ENCODE measurements at places on chromosomes 2 and 18.

DNA sequence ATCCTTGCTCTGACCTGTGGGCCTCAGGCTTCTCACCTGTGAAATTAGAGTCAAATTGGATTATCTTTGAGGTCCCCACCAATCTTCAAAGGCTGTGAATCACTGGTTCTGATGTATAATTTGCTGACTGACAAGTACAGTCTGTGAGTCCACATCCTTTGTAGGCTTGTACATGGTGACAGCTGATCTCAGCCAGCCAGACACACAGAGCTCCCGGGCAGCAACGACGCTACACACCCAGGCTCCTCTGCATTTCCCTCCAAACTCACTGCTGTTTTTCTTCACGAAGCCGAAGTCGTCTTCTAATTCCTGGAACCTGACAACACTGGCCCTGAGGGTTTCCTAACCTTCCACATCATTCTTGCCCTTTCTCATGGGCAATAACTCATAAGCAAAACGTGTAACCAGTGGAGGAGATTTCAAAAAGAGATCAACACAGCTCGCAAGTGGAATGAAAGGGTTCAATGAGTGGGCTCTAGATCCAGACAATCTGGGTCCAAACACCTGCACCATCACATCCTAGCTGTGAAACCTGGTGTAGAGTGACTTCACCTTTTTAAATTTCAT lies 37.9 kb upstream of the EVA1A start:
- no peak for DNase-seq

GRCh38 chr2:165008730-165009315 lies 53.5 kb upstream of the SLC38A11 start:
- DNase-seq: no peak

DNA sequence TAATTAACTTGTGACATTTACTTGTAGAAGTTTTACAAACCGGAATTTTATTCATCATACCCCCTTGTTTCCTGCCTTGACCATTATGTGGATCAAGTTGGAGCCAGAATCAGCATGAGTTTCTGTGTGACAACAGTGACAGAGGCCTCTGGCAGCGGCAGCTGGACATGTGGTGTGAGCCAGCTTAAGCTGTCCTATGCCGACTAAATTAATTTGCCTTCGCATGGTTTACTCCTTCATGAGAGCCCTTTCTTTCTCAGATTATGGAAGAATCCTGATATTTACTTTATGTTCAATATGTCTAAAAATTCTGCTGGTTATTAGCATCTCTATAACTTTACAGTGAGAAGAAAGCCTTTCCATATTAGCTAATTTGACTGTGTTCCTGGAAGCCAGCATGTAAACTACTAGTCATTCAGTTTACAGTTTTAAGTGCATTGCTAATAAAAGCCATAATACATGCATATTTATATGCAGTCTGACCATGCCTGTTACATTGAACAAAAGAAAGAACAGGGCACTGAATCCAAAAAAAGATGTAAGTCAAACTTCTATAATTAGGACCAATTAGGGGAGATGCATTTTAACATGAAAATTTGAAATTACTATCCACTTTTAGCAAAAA lies 495.8 kb upstream of the ACVR2A start:
- no peak for DNase-seq

GRCh38 chr18:2898186-2898640 lies 51.4 kb downstream of the EMILIN2 start:
- DNase-seq: no peak

GRCh38 chr2:239302808-239303557 lies 97.8 kb downstream of the HDAC4 start:
- no peak for DNase-seq

DNA sequence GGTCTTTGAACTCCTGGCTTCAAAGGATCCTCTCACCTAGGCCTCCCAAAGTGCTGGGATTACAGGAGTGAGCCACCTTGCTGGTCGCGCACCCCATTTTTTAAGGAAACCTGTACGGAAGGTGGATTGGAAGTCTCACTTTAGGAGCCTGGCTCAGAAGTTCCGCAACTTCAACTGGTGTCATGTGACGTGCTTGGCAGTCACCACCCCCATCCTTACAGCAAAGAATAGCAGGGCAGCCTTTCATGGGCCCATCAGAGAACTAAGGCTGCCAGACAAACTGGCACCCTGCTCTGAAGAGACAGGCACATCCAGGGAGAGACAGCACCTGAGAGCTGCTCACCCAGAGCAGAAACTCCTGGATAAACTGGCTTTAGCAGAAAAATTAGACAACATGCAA lies 3.3 kb upstream of the SLC66A2 start:
- no peak for DNase-seq

DNA sequence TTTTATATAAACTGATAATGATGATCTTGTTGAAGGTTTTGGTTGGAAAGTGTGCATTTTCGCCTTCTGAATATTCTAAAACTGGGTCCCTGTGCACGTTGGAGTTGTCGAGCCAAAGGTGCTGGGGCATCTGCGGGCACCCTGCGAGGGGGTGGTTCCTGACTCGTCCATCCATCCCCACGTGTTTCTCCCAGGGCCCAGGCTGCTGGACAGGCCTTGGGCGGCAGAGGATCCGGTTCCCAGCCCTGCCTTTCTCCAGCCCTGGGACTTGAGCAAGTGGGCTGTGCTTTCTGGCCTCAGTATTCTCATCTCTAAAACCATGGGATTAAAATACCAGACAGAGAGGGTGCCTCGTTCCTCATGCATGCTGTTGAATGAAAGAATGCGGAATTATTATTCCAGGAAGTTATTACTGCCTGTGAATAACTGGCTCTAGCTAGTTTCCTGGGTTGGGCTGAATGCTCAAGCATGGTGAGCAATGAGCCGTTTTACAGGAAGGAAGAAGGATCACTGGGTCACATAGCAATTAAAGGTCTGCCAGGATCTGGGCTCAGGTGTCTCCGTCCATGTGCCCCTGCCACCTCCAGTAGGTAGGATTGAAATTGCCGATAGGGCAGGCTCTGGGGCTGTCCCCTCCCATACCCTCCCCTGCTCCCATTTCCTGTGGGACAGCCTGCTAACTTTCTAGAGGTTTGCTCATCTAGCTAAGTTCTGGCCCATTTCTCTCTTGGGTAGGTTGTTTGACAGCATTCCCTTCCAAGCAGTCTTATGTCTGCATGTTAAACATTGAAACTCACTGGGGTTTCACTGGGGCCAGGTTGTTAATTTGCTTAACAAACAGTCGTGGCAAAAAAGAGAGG lies 77.2 kb upstream of the HS6ST1 start:
- no peak for DNase-seq

- DNase-seq: no peak
Measured at GRCh38 chr2:105100046-105100840, 62.4 kb downstream of the MRPS9 start.

DNA sequence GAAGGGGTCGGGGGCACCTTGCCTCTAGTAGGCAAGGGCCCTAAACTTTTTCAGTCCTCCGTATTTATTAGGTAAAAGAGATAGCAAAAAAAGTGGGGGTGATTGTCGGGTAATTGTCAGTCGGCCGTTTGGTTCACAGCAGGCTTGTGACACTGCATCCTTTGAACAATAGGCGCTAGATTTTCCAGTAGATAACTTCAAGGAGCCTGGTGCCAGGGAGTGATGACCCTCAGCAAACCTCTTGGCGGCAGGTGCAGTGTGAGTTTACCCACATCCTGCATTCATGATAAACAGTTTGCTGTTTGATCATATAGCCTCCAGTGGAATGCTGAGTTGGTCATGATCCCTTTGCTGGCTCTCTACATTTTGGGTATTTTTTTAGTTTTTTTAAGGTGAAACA lies 22.9 kb downstream of the SERPINB8 start:
- DNase-seq: no peak

GRCh38 chr2:119821266-119821665 lies 61.5 kb downstream of the PTPN4 start:
- no peak for DNase-seq

- no peak for DNase-seq
Measured at GRCh38 chr2:16243411-16243996, 303.2 kb downstream of the MYCN start.

DNA sequence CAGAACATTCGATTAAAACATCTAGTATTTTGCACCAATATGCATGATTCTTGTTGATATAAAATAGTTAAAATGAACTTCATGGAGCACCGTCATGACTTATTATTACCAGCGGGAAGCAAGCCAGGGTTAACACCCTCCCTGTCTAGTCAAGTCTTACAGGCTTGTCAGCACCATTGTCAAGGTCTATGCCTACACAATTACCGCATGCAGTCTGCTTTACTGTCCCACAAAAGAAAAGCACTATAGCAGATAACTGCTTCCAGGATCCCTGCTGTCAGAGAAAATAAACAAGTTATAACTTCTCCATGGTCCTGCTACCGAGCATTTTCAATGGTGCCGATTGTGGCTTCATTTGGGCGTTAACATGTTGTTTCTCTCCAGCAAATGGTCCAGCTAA lies 968.0 kb upstream of the FAM98A start:
- no peak for DNase-seq

DNA sequence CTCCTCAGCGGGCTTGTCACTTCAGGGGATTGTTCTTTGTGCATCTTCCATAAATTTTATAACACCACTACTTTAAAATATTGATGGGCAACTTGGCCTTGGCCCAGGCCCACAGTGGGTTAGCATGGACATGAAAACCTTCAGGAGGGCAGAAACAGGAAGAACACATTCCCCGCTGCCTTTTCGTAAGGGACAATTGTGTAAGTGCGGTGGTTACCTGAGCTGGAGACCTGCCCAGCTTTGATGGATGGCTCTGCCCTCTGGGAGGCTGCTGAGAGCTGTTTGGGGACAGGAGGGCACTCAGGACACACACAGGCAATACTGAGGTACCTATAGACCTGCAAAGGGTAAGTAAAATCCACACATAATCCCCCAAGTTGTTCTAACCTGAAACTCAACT lies 46.8 kb downstream of the FECH start:
- no peak for DNase-seq

GRCh38 chr2:67572721-67573435 lies 175.7 kb downstream of the ETAA1 start:
- DNase-seq: no peak

- peak; percentile 39 for DNase-seq
Measured at GRCh38 chr18:76491473-76491775, 3.6 kb downstream of the ZNF516 start.

DNA sequence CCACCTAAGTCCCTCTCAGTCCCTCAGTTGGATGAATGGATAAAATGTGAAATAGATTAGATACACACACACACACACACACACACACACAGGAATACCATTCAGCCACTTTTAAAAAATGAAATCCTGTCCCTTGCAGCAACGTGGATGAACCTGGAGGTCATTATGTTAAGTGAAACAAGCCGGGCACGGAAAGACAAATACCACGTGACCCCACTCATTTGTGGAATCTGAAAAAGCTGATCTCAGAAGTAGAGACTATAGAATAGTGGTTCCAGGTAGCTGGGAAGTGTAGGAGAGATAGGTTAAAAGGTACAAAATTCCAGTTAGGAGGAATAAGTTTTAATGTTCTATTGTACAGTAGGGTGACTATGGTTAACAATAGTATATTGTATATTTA lies 31.0 kb downstream of the TTC32 start:
- no peak for DNase-seq

DNA sequence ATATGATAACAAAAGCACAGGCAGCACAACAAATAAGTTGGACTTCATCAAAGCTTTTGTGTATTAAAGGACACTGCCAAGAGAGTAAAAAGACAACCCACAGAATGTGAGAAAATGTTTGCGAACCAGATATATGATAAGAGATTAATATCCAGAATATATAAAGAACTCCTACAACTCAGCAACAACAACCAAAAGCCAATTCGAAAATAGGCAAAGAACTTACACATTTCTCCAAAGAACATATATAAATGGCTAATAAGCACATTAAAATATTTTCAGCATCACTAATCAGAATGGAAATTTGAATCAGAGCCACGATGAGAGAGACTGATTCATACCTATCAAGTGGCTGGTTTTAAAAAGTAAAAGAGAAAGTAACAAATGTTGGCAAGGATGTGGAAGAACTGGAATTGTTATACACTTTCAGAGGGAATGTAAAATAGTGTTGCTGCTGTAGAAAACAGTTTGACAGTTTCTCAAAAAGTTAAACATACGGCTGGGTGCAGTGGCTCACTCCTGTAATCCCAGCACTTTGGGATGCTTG lies 25.2 kb downstream of the EPB41L5 start:
- DNase-seq: no peak

DNA sequence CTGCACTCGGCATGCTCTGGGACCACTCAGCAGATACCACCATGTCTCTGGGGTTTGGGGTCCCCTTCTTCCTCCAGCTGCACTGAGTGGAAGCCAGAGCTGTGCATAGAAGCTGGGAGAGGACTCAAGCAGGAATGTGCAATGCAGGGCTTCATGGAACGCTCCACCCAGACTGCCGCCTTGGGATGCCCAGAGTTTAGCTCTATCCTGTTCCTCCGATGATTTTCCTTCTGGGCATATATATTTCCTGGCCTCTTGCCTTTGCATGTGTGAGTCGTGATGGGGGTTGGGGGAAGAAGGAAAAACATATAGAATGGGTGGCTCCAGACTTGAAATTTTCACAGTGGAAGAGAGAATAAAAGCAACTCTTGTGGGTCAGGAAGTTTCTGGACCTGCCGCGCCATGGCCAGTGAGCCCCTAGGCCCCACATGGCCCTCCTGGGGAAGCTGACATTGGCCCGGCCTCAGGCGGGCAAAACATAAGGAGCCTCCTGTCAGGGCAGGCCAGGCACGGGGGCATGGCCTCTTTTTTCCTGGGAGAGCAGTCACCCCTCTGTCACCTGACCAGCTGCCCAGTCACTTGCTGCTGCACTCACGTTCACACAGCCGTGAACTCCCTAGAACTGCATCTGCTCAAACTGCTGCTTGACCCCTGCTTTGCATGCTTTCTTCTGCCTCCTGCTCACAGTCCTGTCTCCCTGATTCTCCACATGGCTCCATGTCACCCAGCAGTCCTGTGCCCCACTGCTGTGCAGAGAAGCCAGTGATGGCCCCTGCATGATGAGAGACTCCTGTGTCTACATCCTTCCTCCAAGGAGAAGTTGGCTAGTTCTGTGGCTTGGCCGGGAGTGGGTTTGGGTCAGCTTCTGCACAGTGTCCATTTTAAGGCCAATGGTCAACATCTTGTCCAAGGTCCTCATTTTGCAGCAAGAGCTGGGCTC lies 197.8 kb downstream of the CTIF start:
- DNase-seq: no peak

GRCh38 chr2:191739194-191739593 lies 61.3 kb downstream of the NABP1 start:
- no peak for DNase-seq

GRCh38 chr2:96952976-96953610 lies 33.3 kb downstream of the FAM178B start:
- DNase-seq: no peak

DNA sequence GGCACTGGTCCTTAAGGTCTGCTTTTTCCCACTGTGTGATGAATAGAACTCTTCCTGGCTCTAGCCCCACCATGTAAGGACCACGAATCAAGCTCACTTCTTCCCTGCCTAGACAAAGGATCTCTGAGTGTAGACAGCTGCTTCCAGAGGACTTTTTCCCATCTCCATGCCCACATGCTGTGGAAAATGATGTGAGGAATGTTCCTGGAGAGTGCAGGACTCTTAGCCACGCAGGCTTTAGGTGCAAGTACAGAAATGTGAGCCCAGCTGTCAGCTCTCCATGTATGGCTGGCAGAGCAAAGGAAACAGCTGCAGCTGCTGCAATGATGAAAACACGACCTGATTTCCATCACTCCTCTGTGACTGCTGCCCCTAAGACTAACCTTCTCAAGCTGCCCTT lies 35.5 kb downstream of the NXPH2 start:
- no peak for DNase-seq
